ENCODE measurements at places on chromosomes 11 and 22.

DNA sequence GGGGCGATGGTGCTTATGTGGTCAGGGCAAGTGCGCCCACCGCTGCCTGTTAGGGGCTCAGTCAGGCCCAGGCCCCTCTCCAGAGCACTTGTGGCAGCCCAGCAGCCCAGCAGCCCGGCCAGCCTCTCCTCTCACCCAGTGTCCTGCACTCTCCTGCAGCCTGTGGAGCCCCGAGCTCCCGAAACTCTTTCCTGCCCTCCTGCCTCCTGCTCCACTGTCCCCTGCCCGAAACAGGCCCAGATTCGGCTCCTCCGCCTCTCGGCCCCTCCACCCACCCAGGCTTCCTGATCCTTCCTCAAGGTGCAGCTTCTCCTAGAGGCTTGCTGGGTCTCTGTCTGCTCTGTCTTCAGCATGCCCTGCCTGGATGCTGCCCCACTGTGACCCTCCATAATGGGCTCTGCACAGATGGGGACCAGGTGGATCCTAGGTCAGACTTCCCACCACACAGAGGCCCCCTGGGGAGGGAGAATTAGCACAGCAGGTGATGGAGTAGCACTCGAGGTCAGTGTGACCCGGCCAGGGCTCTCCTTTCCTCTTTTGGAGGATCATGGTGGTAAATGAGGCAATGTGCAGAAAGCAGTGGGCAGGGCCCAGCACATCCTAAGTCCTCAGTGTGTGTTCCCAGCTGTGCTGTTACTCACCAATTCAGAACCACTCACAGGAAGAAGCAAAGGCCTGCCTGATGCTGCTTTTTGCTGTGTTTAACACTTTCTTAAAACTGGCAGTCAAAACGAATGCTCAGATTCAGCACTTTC, 18.6 kb upstream of the NAP1L4 start:
- DNase-seq = peak; percentile 27

GRCh38 chr11:86511086-86511551, 136.4 kb downstream of the CCDC81 start:
- DNase-seq = peak; percentile 79

DNA sequence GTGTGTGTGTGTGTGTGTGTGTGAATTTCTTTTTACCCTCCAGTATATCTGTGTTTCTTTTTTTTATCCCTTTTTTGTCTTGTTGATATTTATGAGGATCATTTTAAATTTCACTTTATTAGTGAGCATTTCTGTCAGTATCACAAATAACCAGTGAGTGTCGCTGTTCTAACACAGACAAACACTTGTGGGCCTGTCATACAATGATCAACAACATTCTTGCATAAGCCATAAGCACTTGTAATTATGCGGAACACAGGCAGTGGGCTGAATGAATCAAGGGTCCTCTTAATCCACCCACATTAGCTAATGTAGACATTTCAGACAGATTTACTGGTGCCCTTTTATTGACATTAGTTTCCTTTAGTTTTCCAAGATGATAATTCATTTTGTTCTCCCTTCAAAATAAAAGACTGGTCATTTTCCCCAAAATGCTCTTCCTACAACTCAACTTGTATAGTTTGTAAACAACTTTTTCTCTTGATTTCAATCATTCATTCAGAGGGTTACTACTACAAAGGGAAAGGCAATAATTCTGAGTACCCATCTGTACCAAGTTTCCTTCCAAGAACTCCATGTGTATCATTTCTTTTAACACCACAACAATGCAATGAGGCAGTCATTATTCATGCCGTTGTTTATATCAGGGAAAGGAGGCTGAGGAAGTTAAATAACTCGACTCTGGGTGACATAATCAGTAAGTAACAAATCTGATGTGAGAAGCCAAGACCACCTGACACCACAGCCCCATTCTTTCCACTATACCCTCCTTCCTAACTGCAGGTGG, 34.5 kb upstream of the ANO3 start:
- peak; percentile 87 for DNase-seq

GRCh38 chr11:1303126-1303821, 6.2 kb downstream of the TOLLIP start:
- DNase-seq = no peak

DNA sequence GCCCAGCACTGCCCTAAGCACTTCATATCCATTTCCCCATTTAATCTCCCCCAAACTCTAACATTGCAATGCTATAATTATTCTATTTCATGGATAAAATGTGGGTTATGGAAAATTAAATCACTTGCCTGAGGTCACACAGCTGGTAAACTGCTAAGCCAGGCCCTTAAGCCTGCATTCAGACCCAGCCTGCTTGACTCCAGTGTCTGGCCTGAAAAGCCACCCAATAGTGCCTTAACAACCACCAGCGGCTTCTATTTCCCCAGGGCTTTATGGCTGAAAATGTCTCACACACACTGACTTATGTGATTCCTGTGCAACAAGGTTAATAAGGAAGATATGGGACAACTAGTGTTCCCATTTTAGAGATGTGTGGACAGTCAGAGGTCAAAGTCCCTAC, 178.5 kb upstream of the SNX19 start:
- no peak for DNase-seq

DNA sequence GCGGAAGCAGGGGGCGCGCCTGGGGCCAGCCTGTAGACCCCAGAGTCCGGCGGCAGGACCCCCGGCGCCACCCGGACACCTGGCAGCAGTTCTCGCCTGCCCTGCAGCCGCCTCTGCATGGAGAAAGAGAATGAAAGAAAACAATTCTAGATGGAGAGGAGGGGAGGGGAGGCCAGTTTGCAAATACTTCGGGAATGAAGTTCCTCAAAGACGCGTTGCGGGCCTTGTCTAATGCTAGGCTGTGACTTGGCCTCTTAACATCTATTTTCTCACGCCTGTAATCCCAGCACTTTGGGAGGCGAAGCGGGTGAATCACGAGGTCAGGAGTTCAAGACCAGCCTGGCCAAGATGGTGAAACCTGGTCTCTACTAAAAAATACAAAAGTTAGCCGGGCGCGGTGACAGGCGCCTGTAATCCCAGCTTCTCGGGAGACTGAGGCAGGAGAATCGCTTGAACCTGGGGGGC, 2.1 kb upstream of the BARX2 start:
- peak; percentile 28 for DNase-seq

DNA sequence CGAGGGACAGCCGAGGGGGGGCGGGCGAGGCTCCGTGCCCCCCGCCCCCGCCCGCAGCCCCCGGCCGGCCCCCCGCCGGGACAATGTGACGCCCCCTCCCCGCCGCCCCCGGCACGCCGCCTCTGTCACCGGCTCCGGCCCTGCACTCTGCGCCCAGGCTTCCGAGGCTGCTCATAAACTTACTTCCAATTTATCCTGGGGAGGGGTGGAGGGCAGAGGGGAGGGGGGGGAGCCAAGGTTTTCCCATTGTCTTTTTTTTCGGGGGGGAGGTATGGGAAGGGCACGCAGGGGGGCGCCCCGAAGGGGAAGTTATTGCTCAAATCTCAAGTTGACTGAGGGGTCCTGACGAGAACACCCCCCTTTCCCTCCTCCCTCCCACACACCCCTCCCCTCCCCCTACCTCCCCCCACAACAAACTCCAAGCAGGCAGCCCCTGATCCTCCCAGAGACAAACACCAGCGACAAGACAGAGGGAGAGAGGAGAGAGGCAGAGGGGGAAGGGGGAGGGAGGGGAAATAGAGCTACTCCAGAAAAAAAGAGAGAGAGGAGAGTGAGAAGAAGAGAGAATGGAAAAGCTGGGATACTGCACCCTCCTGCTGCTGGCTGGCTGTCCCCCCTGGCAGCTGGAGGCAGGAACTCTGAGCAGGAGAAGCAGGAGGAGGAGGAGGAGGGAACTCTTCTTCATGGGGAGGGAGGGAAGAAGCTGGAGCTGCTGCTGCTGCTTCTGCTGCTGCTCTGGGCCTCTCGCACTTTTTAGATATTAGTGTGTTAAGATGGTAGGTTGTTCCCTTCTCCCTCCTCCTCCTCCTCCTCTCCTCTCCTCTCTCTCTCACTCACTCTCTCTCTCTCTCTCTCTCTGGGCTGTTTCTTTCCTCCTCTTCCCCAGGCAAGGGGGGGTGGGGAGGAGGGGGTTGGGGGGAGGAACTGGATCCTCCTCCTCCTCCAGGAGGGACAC, 631 bp downstream of the PHF21A start:
- peak; percentile 76 for DNase-seq

GRCh38 chr11:121309688-121310087, 17.1 kb downstream of the SC5D start:
- no peak for DNase-seq

DNA sequence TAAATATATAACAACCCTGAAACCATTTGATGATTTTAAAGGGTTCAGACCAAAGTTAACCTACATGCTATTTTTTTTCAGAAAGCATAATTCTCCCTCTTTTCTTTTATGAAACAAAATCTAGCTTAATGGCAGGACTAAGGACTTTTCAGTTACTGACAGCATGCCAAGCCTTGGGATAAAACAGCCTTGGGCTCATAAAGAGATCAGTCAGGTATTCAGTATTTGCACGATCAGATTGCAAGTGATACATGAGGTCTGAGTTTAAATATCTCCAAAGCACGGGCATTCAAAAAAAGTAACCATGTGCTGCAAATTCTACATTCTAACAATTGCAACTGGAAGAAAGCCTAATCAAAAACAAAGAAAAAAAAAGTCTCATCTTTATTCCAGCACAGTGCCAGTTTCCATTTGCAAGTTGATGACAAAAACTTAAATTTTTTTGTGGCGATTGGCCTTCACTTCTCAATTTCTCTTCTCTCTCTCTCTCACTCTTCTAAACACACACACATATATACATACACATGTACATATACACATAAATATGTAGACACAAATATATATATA, 60.1 kb downstream of the CTSC start:
- no peak for DNase-seq

DNA sequence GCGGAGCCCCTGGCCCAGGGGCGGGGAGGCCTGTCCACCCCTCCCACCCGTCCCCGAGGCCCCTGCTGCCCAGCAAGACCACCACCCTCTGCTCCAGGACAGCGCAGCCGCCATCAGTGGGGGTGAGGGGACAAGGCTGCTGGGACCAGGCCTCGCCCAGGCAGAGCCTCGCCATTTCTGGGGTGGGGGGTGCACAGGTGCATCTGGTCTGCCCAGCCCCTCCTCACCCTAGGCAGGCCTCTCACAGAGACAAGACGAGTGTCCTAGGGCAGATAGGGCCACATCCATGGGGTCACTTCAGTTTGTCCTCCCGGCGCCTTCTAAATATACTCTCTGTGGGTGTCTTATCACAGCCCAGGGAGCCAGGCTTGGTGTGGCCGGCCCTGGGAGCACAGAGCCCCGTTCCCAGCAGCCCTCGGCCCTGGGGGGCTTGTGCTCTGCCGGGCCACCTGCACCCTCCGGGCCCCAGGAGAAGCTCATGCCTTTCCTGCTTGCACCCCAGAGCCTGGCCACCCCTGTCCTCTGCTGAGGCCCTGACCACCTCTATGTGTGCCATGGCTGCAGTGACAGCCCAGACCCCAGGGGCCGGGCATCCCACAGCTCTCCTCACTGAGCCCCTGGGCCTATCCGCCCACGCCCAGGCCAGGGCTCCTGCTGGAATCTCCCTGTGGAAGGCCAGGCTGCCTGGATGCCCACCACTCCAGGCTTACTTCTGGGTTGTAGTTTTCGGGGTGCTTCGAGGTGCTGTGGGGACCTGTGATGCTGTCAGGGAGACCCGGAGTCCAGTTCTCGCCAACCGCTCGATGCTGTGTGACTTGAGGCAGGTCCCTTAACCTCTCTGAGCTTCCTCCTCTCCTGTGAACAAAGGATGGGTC, 70.8 kb downstream of the KCNQ1 start:
- no peak for DNase-seq

DNA sequence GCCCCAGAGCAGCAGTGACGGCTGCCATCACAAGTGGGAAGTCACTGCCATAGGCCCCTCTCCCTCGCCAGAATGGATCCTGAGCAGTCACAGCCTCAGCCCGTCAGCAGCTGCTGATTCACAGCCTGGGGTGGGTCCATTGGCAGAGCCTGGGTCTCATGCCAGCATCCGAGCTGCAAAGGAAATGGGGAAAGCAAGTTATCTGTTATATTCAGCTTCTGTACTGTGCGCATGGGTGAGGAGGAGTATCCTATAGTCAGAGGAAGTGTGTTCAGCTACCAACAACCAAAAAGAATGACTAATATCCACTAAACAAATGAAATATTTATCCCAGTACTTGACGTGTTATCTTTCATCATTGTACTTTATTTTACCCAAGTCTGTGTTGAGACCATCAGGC, 119.7 kb downstream of the RCN1 start:
- peak; percentile 72 for DNase-seq

GRCh38 chr22:44353041-44353440, 40.3 kb upstream of the SHISAL1 start:
- DNase-seq = no peak

GRCh38 chr22:48199667-48200066, 1437.2 kb downstream of the TBC1D22A start:
- DNase-seq = no peak

DNA sequence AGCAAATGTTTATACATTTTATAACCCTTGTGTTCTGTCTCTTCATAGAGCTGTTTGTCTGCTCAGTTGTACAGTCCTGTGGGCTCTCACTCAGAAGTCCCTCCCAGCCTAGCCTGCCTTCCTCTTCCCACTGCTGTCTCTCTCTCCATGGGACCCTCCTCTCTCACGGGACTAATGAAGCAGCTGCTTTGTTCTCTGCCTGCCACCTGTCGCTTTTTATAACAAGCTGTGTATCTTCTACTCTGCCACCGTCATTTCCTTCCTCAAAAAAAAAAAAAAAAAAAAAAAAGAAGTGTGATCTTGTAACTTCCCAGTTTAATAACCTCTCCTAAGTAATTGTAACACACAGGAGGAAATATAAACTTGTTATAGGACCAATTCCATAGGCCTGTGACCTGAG, 92.2 kb upstream of the ALKBH3 start:
- no peak for DNase-seq

DNA sequence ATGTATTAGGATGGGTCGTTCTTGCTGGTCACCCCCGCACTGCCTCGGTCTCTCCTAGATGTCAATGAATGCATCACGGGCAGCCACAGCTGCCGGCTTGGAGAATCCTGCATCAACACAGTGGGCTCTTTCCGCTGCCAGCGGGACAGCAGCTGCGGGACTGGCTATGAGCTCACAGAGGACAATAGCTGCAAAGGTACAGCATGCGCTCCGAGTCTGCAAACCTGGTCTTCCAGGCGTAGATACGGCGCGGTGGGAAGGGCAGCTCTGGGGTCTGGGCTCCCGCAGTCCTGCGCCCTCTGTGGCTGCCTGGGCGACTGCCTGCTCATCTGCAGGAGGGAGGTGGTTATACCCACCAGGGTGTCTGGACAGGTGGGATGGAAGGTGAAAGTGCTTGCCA, 31.0 kb downstream of the FBLN1 start:
- DNase-seq = no peak

- DNase-seq = no peak
Observed at GRCh38 chr11:70397336-70397982, 870 bp upstream of the CTTN start.

GRCh38 chr22:27223317-27224177, 566.2 kb downstream of the MIAT start:
- peak; percentile 70 for DNase-seq

DNA sequence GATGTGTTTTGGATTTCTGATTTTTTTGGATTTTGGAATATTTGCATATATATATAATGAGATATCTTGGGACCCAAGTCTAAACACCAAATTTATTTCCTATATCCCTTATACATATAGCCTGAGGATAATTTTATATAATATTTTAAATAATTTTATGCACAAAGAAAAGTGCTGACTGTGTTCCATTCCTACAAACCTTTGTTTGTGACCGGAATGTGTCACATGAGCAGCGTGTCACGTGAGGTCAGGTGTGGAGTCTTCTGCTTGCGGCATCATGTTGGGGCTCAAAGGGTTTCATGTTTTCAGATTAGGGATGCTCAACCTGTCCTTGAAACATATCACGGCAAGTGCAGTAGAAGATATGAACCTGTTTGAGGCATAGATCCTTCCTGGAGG, 65.6 kb downstream of the SCN3B start:
- no peak for DNase-seq

- DNase-seq = no peak
Observed at GRCh38 chr11:17611049-17611448, 64.0 kb downstream of the OTOG start.

All from fibroblast of mammary gland (primary cell).